ENCODE measurements at places on chromosomes 5 and 9. TPM values are rescaled to one million over a fixed set of nuclear protein-coding genes. Genes with fewer than 3 reads are reported as not detected.

CSF2 gene
- total RNA-seq: not detected

DNA sequence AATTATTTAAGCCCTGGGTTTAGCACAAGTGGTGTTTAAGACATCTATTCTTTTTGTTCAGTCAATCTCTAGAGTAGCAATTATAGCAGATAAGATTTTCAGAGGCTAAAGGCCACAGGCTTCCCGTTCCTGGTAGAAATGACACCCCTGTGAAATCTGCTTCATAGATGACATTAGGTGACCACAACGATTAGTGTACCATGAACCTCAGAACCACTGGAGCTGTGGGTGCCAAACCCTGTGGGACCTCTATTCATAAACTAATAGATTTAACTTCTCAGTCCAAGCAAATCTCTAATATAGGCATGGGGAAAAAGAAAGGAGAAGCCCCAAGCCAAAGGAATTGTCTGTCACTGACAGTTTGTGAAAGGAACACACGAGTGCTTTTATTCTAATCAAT lies 207.4 kb downstream of the ARRDC3 start:
- no peak for DNase-seq

GRCh38 chr9:100066539-100066938 lies 32.3 kb downstream of the ERP44 start:
- DNase-seq: no peak

OGN gene
- total RNA-seq: 28.4 TPM

RABEPK gene
- total RNA-seq: 15.6 TPM

- no peak for DNase-seq
Observed at GRCh38 chr9:81079055-81079454, 610.3 kb downstream of the TLE1 start.

GRCh38 chr5:153543288-153543687 lies 52.8 kb downstream of the GRIA1 start:
- no peak for DNase-seq

GRCh38 chr5:148583421-148583965 lies 70.8 kb downstream of the HTR4 start:
- no peak for DNase-seq

- no peak for DNase-seq
Observed at GRCh38 chr9:123164285-123164684, 104.1 kb downstream of the STRBP start.

- peak; percentile 66 for DNase-seq
Observed at GRCh38 chr5:1285141-1285540, 9.7 kb downstream of the TERT start.

DNA sequence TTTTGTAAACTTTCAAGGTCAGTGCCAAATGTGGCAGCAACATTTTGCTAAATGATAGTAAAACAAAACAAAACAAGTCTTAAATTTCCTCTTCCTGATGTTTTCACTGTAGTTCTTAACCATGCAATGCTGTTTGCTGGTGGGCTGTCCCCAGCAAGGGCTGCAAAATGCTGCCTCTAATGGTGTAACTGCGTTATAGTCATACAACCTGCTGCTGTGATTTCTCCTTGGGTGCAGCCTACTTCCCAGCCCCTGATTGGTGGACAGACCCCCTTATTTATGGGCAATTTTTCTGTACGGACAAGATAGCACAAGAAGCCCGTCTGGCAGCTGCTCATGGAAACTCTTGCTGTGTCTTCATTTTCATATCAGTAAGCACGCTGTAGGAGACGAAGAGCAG lies 26.6 kb upstream of the PIP5K1B start:
- DNase-seq: no peak

- DNase-seq: peak; percentile 50
Observed at GRCh38 chr5:2148312-2149194, 265.8 kb upstream of the IRX4 start.

GRCh38 chr9:98045234-98046179 lies 11.0 kb upstream of the NANS start:
- no peak for DNase-seq

GRCh38 chr9:128415281-128415680 lies 5.4 kb upstream of the CERCAM start:
- no peak for DNase-seq

DNA sequence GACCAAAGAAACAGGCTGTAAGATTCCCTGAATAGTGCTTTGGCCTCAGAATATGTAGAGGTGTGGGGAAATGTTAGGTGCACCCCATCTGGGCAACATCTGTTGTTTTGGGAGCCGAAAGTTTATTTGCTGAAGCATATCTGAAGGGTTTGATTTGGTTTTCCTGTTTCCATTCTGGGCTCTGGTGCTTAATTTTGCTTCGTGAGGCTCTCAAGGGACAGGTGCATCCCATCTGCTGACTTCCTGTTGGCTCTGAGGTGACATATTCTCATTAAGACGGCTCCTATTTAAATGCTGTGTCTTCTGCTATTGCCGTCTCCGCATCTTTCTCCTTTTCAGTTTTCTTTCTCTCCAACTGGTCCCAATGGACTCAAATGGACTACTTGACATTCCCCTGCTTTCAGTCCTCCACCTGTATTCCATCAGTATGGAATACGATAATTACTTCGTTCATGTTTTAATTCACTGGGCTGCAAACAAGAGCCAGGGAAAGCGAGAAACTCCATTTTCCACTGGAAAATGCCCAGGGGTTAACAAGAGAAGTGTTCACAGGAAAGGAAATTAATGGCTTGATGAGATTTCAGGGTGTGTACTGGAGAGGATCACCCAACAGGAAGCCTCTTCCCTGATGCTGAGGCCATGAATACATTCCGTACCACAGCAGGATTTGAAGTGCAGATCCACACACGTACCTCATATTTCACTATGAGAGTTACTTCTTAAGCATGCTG lies 104.0 kb downstream of the MTX3 start:
- DNase-seq: no peak

DNA sequence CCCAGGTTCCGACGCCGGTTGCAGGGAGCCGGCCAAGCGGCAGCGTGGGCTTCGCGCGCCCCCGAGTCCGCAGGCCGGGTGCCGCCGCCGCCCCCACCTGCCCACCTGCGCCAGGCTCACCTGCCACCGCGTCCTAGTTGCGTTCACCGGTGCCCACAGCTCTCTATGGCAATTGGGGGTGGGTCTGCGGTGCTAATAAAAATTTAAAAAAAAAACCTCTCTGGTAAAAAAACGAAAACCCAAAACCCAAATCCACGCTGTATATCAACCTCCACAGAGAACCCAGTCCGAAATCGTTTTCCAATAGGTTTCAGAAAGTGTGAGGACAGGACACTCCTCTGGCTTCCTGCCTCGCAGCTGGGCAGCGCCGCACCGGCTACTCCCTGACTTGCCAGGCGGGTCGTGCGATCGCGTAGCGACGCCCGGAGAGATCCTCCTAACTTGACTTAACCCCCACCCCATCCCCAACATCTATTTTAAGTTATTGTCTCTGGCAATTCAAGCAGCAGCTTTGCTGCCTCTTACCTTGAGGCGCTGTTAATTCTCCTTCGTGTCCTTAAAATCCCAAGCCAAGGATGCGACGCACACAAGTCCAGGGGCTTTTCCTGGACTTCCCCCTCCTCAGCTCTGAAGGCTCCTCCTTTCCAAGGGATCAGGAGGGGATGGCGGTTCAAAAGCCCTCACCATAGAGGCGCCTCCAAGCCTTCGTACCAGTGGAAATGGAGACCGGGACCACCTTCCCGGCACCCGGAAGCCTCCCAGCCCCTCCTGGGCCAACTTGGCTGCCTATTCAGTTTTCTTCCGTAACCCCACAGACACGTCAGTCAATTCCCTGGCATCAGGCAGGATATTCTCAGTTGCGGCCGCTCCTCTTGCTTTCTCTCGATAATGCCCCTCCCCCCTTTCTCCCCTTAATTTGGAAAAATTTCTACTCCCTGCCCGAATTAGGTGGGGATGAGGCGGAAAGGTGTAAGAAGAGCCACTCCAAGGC lies 1639.4 kb upstream of the C9orf72 start:
- DNase-seq: peak; percentile 82

- no peak for DNase-seq
Observed at GRCh38 chr5:160638161-160638742, 213.8 kb downstream of the ATP10B start.

- DNase-seq: no peak
Observed at GRCh38 chr5:72076621-72077300, 30.5 kb upstream of the MAP1B start.

DNA sequence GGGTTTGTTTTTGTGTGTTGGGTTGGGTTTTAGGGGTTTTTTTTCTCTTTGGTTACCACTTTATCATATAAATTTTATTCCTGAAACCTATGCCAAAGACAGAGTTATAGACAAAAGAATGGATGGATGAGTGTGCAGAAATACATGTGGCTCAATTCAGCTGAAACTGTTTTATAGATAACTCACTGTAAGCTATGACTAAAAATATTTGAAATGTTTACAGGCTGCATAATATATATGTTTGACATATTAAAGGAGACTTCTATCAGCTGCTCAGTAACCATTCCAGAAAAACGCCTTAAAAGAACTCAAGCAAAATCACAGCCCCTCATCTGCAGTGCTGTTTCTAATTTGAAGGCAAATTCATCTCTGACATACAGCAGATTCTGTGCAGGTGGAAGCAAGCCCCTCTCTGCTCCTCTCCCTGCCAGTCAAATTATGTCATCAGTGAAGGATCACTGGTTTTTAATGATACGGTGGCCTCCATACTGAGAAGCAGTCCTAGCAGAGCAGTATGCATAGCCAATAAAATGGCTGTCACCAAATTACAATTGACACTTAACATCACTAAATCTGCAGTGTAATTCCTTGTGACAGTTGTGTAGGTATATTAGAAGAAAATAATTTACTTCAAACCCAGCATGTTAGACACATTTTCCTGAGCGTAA lies 301.6 kb downstream of the NR2F1-AS1 start:
- DNase-seq: no peak

DNA sequence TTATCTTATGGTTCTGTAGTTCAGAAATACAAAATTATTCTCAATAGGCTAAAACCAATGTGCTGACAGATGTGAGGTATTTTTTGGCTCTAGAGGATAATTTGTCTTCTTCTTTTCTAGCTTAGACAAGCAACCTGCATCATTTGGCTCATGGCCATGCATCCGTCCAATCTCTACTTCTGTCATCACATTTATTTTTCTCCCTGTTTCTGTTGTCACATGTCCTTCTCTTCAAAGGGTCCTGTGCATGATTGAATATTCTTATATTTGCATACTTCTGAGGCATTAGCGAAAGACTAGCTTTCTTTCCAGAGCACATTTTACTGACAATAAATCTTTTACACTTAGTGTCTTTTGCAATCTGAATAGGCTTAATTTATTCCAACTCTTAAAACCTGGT lies 564.7 kb downstream of the CDH10 start:
- no peak for DNase-seq

ZNF169 gene
- total RNA-seq: 4.3 TPM

- peak; percentile 82 for DNase-seq
Observed at GRCh38 chr5:172414531-172415361, 39.6 kb downstream of the SH3PXD2B start.

GRCh38 chr5:79567926-79568549 lies 44.2 kb upstream of the TENT2 start:
- DNase-seq: no peak

RASEF gene
- 0.37 TPM for total RNA-seq

C5orf46 gene
- total RNA-seq: 1.9 TPM
